Activated T-cell treated with anti-CD3 and anti-CD28 coated beads, Interleukin-2, amount 50 U/mL, for 72 hours (primary cell): ENCODE measurements at places on chromosomes 2 and 18. TPM values are rescaled to one million over a fixed set of nuclear protein-coding genes. Genes with fewer than 3 reads are reported as not detected.

DNA sequence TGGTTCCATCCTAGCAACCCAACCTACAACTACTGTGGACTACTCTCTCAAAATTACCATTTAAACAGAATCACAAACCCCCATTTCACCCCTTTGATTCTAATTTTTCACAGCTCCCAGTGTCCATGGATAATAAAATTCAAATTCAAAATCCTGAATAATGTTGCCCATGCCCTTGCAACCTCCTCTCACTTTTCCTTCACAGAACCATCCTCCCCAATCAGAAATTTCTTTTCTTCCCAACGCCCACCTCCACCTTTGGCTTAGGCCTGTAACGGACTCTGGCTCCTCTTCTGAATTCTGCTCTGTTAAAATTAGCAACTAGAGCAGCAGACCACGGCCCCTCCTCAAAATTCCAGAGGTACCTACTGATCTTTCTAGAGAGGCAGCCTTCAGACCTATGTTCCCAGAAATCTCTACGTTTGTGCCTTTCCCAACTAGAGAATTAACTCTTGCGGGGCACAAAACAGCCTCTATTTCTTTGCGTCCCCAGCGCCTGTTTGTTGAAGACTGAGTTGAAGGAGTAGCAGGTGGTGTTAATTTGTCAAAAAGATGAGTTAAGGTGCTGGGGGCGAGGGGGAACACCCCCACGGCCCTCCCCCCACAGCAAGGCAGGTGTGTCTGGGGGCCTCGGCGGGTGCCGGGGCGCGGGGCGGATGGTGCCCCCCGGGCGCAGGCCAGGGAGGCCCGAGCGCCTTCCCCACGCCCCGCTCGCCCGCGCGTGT is 428 bp upstream of the MAP3K20 start:
- DNase-seq = no peak

DNA sequence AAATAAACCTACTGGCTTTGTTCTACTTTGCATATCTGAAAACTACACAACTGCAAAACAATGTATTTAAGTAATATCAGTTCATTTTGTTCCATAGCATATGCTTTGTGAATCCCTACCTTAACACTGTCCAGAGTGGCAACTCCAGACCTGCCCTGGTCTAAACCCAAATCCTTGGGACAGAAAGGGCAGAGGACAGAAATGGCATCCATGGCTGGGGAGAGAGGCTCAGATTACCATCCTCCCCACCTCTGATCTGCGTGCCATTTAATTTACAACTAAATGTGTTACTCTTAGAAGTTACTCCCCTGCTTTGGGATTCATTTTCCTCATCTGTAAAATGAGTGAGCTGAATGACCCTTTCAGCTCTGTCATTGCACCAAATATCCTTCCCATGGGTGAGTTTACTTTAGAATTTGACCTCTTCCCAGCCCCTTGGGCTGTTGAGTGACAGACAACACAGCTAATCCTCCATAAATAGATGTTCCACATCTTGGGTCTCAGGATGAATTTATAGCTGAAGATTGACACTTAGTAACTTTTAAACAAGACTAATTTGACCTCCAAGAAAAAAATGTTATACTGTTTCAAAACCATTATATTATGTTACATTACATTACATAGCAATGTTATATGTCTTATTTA is 20.1 kb upstream of the NEB start:
- no peak for DNase-seq

MAPRE3 gene
- 4.8 TPM for total RNA-seq

DNA sequence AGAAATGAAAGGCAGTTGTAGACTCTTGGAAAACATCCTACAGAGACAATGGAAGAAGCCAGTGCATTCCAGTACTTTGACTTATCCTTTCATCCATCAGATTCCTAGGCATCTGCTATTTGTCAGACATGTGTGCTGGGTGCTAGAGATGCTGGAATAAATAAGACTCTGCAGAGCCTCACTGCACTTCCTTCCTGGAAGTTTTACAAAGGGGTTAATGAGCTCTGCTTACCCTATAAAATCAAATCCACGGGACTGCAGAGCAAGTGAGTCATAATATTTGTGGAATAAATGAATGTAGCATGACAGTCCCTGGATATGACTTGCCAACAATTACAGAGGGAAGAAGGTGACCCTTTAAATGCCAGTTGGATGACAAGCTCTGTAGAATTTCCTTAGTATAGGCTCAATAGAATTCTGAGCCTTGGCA is 52.7 kb upstream of the NPAS2 start:
- no peak for DNase-seq

GRCh38 chr18:67672155-67672554 is 155.6 kb upstream of the DSEL start:
- no peak for DNase-seq

- DNase-seq = no peak
Observed at GRCh38 chr2:239540174-239540573, 139.4 kb upstream of the HDAC4 start.
